ENCODE measurements at places on chromosomes 16 and 17.

- no peak for DNase-seq
Measured at GRCh38 chr16:31084584-31085302, 4.0 kb downstream of the PRSS53 start.

GRCh38 chr16:86467490-86467889 lies 42.8 kb upstream of the FOXF1 start:
- DNase-seq: no peak

DNA sequence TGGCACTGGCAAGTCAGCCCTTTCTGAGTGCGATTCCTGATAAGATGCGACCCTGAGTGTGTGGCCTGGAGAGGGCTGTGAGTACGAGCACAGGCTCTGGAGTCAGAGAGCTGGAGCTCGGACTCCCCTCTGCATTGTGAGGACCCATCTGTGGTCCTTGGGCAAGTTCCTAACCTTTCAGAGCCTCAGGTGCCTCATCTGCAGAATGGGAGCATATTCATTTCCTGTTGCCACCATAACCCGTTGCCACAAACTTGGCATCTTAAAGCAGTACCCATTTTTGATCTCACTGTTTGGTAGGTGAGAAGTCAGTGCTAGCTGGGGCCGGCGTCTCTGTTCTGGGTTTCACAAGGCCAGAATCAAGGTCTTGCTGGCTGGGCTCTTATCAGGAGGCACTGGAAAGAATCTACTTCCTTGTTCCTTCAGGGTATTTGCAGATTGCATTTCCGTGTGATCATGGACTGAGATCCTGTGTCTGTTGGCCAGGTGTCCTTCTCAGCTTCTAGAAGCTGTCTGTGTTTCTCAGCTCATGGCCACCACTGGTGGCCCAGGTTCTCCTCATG lies 20.2 kb downstream of the KNOP1 start:
- no peak for DNase-seq

DNA sequence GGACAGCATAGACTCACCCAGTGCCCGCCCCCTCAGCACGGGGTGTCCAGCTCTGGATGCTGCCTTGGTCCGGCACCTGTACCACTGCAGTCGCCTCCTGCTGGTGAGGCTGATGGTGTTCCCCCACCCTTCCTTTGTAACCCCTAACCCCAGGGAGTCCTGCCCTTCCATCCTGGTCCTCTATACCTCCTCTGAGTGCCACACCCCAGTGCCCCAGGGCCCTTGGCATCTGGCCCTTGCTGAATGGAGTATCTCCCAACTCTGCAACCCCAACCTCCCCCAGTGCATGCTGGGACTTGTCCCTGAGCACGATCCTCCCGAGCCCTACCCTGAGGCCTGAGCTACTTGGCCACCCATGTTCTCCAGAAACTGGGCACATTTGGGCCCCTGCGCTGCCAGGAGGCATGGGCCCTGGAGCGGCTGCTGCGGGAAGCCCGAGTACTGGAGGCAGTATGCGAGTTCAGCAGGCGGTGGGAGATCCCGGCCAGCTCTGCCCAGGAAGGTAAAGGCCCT lies 15.8 kb downstream of the RIPOR1 start:
- no peak for DNase-seq

GRCh38 chr17:30236766-30237165 lies 1.3 kb upstream of the SLC6A4 start:
- no peak for DNase-seq

DNA sequence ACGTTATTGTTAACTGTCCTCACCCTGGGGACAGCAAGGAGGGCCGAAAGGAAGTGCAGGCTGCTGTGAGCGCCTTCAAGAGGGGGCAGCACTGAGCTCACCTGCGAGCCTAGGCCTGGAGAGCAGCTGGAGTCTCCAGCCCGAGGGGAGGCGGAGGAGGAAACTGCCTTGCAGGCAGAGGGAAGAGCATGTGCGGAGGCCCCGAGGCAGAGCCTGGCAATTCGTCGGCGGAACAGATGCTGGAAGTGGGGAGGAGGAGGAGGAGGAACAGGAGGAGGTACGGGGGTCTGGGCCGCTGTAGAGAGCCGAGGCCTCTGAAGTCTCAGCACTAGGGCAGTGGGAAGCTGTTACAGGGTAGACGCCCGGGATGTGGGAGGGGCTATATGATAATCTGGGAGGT lies 49.6 kb upstream of the PLCG2 start:
- DNase-seq: no peak

Data from stimulated activated CD8-positive, alpha-beta memory T cell treated with anti-CD3 and anti-CD28 coated beads, Interleukin-7, amount 100 ng/mL, for 48 hours (primary cell).